DMS 273 treated with DMSO at 0.1 percent for 48 hours (cell line): ENCODE measurements at places on chromosomes 2 and 18.
A peak's percentile ranks its signal among the peaks of the same experiment; 100 is the strongest.

- no peak for DNase-seq
These were observed 97.7 kb upstream of the OTOS start for GRCh38 chr2:240238201-240238600.

- no peak for DNase-seq
These were observed 120.6 kb upstream of the CTDP1 start for GRCh38 chr18:79558933-79559416.

- no peak for DNase-seq
These were observed 35.2 kb downstream of the FOSL2 start for GRCh38 chr2:28427741-28428415.

GRCh38 chr2:74532222-74532621 lies 2.5 kb downstream of the HTRA2 start:
- DNase-seq: peak; percentile 36

DNA sequence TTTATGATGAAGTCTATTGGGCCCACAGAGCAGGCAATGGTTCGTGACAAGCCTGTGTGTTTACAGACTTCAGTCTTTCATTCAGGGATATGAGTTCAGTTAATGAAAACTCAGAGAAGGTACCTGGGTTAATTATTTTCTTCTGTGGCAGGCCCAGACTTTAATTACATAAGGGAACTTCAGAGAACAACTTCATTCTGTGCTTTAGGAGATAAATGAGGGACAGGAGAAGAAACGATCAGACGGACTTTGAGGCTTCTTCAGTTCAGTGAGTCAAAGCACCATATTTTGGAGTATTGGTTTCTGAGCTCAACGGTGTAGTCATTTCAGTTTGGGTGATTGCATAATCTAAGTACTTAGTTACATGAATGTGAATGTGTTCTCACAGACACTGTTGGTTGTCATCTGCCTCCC lies 203.0 kb upstream of the KCNJ3 start:
- no peak for DNase-seq

GRCh38 chr2:205948883-205949282 lies 137.1 kb downstream of the INO80D start:
- DNase-seq: no peak

DNA sequence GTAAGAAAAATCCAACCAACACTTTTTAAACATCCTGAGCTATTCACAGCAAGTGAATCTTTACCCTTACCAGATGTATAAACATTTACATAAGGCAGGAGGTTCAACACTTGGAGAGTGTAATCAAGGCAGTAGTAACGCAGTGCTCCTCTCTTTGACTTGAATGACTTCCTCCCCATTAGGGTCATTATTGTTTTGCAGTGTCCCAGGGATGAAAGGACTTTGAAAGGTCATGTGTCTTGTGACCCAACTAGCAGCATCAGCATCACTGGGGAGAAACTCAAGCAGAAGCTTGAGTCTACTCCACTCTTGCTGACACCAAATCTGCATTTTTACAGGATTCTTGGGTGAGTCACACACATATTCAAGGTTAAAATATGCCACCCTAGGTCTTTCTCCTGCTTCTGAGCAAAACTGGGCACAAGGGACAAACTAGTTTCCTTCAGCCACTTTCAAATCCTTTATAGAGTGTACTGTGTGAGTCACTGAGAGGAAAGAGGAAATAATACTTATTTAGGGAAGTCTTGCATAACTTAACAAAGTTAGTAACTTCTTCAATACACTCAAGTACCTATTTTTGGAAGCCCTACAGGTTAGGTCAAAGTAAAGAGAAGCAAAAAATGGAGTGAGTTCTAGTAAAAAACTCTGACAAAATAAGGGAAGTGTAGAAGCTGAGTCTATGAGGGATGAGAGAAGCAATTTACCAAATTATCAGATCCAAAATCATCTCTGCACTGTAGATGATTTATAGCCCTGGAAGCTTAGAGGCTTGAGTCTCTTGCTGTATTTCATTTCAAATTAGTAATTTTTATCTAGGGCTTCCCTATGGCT lies 51.0 kb upstream of the EML4 start:
- no peak for DNase-seq

GRCh38 chr2:132521341-132521740 lies 104.7 kb downstream of the GPR39 start:
- no peak for DNase-seq

DNA sequence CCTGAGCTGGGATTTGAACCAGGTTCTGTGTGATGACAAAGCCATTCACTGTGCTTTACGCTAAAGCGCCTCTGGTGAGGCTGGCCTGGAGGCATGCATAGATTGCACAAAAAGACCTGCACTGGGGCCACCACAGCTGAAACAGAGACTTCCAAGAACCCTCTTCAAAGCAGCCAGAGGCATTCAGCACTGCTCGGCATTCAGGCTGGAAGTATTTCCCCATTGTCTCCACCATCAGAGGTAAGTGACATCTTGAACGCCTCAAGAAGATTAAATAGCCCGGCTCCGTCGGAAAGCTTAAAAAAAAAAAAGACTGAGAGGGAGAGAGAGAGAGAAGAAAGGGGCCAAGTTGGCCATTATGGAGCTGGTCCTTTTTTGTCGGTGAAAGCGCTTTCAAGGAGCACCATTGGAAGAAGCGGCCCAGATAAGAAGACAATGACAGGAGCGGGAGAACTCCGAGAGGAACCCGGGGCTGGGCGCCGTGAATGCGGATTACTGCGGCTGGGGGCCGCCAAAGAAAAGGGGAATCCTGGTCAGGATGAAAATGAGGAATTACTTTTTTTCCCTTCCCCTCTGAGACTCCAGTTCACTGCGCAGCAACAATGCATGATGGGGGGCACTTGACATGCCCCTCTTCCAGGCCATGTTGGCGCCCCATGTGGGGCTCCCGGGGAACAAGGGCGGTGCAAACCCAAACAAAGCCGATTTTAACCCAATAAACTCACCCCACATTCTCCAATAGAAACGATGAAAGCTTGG lies 228.3 kb downstream of the MYCN start:
- DNase-seq: no peak

- DNase-seq: no peak
These were observed 53.5 kb downstream of the VSNL1 start for GRCh38 chr2:17593841-17594491.

DNA sequence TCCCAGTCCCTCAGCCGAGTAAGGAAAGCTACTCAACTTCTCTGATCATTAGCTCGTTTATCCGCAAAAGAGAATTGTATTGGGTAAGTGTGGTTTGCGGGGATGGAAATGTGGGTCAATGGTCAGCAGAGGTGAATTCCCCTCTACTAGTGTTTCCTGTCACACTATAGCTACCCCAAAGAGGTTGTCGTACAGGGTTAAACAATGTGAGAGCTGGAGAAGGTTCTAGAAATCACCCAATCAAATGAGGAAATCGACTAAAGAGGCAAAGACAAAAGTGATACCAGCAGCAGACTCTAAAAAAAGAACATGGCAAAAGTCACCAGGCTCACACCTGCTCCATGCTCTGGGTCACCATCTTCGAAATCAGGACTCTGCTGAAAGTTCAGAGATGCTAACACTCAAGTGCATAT lies 144.7 kb upstream of the ITGA4 start:
- no peak for DNase-seq

- no peak for DNase-seq
These were observed 17.9 kb upstream of the PTPN4 start for GRCh38 chr2:119741868-119742267.

- DNase-seq: no peak
These were observed at the start of gene ANKRD53 for GRCh38 chr2:70978341-70979179. Gene ANKRD53 (plus strand): TSS chr2:70978630. CDS start chr2:70978646, 16 bp downstream.

DNA sequence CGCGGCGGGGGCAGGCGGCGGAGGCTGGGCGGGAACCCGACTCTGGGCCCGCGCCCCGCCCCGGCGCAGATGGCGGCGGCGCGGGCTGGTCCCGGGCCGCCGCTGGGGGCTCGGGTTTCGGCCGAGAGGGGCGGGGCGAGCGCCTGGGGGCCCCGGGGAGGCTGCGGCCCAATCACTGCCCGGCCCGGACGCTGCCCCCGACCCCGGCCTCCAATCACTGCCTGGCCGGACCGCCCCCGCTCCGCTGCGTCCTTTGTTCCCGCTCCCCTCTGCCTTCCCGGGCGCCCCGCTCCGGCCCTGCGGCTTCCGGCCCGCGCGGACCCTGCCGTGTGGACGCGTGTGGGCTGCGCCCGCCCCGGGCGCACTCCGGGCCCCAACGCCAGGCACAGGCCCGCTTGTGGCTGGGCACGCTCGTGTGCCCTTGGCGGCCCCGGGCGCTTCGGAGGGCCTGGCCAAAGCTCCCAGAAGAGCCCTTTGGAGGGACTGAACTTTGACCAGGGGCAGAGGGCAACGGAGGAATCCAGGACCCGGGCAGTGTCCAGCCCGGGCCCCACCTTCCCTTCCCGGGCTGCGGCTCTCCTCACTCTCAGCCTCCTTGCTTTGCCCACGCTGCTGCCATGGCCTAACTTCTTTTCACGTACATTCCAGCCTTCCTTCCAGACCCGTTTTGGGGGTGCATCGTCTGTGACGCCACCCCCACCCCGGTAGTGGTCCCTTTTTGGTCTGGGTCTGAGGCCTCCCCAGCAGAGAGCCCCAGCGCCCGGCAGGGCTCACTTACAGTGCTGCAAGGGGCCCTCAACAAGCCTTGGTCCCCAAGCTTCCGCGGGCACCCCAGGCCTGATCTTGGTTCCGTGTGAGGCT lies 27.1 kb upstream of the PTMA start:
- DNase-seq: peak; percentile 81

DNA sequence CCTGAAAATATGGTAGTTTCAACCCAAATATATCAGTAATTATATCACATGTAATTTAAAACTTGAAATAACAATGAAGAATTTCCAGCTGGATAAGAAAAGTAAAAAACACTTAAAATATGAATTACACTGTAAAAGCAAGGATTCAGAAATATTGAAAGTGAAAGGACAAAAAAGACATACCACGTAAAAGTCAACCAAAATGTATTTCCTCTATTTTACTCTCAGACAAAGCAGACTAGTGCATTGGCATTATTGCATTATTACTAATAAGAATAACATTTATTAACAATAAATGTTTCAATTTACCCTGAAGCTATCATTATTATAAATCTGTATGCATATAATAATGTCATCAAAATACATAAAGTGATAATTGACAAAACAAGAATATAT lies 445.1 kb upstream of the TRIB2 start:
- DNase-seq: no peak

DNA sequence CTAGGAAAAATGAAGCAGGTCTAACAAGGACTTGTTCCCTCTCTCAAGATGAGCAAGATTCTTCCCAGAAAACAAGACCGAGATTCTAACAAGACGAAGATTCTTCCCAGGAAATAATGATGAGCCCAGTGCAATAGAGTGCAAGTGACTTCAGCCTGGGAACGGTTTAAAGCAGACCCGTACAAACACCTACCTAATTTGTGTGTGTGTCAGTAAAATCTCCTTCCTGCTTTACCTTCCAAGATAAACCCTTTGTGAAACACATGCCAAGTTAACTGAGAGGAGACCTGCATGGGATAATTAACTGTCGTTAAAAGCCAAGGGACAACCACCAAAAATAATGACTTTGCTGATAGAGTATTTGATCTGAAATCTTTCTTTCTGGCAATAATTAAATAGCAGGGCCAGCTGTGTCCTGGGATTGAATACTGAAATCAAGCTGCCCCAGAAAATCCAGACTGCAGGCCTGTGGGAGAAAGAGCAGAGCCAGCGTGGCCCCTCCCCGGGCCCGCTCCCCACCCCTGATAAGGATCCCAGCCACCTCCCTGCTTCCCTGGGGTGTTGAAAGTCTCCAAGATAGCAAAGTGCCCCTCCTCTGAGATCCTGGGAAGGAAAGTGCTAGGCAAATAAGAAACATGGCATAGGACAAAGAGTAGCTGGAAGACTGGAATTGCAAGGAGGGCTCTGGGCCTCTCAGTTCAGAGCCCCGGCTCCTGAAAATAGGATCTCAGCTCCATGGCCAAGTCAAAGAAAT lies 145.5 kb downstream of the CYP26B1 start:
- no peak for DNase-seq

DNA sequence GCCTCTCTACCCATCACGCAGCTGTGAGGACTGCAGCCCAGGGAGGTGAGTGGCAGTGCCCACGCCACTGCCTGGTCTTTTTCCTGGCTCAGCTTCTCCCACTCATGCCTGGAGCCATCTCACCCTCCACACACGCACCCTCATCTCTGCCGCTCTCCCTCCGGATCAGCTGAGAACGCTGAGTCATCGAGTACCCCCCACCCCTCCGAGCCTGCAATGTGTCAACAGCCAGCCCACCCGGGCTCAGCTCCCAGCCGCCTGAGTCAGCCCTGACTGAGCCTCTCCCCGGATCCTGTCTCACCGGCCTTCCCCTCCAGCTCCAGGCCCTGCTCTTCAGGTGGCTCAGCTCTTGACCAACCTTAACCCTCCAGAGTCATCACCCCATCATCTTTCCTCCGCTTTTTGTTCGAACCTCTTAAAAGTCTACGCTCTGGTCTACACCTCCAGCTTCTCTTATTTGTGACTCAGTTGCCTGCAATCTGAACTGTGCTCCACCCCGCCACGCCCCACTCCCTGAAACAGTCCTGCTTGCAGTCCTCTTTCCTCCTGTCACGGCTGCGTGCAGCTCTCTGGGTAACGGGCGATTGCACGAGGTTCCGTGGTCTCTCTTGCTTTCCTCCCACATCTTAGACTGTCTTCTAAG lies 94.4 kb upstream of the ASAP2 start:
- DNase-seq: no peak

GRCh38 chr2:53938904-53939303 lies 31.9 kb downstream of the PSME4 start:
- no peak for DNase-seq

DNA sequence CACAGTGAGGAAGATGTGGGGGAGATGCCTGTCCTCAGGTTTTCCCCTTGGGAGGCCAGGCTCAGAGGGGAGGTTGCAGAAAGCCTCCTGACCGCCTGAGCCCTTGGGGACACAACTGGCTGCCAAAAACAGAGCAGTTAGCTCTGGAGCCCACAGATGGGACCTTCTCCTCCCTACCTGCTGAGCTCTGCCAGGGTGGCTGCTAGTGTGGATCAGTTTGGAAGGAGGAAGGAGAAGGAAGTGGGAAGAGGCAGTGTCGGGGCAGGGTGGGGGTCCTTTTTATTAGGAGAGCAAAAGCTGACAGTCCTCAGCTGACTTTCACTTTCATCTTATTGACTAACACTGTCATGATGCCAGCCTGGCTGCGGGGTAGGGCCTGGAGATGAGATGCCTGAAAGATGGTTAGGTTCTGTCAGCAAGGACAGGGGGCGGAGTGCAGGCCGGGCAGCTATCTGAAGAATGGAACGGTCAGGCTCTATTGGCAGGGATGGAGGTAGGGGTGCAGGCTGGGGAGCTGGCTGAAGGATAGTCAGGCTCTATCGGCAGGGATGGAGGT lies 188.5 kb upstream of the HDAC4 start:
- DNase-seq: no peak
